ENCODE measurements at places on chromosomes 4 and X.

- DNase-seq: no peak
These were observed 1.3 kb downstream of the TMEM165 start for GRCh38 chr4:55397126-55397436.

GRCh38 chrX:93422693-93423092 is 250.7 kb downstream of the NAP1L3 start:
- no peak for DNase-seq

- no peak for DNase-seq
These were observed 32.4 kb upstream of the SORCS2 start for GRCh38 chr4:7159923-7160322.

DNA sequence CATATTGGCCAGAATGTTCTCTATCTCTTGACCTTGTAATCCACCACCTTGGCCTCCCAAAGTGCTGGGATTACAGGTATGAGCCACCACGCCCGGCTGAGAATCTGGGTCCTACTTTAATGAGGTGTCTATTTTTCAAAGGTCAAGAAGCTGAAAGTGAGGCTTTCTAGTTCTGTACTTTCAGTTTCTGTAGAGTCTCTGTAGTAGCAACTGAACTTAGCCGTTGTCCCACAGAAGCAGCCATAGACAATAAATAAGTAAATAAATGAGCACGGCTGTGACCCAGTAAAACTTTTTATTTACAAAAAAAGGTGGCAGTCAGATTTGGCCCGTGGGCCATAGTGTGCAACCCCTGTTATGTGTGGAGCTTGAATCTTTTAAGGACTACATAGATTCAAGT is 92.0 kb downstream of the FNIP2 start:
- no peak for DNase-seq

DNA sequence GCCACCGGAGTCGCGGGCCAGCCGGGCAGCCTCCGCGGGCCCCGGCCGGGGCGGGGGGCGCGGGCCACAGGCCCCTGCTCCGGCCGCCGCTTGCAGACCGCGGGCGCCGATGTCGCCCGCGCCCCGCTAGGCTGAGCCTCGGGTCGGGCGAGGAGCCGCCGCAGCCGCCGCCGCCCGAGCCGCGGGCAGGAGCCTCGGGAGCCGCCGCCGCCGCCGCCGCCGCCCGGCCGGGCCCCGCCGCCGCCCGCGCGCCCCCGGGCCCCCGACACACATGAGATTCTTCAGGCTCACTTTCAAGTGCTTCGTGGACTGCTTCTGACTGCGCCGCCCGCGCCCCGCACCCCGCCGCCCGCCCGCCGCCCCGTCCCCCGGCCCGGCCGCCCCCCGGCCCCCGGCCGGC is 345 bp downstream of the SLC6A8 start:
- no peak for DNase-seq

DNA sequence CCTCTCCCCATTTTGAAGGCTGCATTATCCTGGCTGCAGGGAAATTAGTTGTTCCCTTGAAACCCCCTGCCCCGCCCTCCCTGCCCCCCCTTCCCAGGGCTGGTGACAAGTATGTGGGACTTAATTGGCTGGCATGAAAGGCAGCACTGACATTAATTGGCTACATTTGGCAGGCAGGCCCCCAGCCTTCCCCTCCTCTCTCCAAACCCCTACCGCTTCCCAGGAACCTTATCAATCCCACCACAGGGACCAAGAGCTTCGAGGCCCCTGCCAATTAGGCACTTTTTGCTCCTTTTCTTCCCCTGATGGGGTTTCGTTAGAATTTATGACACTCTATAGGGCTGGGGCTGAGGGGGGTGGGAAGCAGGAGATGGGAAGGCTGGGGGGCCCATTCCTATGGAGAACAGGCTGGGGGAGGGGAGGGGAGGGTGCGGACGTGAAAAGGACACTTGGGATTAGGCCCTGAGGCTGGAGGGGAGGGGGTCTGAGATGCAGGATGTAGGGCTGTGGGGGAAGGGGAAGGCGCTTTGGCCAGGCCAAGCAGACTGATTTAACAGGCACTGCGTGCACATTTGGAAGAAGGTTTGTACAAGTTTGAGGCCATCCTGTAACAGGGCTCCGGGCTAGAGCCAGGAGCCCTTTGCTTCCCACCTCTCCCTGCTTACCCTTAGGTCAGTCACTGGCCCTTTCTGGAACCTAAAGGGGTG is 52.2 kb downstream of the EFNB1 start:
- DNase-seq: no peak
